ENCODE measurements at places on chromosomes 16 and 17. TPM values are rescaled to one million over a fixed set of nuclear protein-coding genes. Genes with fewer than 3 reads are reported as not detected.

- DNase-seq, result no peak
Observed at GRCh38 chr17:67372751-67373150, 4.3 kb upstream of the PITPNC1 start.

- no peak for DNase-seq
Observed at GRCh38 chr16:87570938-87571867, 31.1 kb upstream of the JPH3 start.

DNA sequence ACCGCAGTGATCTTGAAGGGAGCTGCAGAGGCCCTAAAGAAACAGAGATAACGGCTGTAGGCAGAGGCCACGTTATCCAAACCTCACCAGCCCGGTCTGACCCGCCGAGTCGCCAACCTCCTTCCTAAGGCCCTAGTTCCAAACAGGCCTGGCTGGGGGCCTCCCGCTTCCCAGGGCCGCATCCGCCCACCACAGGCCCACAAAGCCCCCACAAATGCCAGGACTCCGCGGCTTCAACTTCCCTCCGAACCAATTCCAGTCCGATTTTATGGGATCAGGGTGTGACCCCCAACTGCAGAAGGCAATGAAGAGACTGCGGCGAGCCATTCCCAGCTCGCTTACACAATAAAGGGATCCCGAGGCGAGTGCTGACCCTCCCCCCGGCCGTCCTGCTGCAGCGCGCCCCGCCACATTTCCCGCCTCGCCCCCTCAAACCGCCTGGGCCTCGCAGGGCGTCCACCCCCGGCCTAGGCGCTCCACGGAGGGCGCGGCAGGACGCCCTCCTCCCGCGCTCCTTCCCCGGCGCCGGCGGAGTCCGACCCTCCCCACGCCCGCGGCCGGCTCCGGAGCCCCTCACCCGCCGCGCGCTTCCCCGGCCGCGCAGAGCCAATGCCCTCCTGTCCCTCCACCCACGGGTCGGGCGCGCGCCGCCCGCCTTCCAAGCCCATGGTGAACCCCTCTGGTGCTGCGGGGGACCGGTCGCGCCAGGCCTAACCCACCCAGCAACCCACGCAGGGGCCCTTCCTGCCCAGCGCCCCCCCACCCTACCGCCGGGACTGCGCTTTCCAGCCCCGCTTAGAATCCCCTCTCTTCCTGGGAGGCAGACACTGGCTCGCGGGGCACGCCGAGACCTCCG lies 926 bp downstream of the MYH10 start:
- DNase-seq, result no peak

- DNase-seq, result no peak
Observed at GRCh38 chr16:22670551-22671041, 143.4 kb upstream of the HS3ST2 start.

- DNase-seq, result no peak
Observed at GRCh38 chr17:19381741-19382444, 3.6 kb downstream of the MAPK7 start.

DNA sequence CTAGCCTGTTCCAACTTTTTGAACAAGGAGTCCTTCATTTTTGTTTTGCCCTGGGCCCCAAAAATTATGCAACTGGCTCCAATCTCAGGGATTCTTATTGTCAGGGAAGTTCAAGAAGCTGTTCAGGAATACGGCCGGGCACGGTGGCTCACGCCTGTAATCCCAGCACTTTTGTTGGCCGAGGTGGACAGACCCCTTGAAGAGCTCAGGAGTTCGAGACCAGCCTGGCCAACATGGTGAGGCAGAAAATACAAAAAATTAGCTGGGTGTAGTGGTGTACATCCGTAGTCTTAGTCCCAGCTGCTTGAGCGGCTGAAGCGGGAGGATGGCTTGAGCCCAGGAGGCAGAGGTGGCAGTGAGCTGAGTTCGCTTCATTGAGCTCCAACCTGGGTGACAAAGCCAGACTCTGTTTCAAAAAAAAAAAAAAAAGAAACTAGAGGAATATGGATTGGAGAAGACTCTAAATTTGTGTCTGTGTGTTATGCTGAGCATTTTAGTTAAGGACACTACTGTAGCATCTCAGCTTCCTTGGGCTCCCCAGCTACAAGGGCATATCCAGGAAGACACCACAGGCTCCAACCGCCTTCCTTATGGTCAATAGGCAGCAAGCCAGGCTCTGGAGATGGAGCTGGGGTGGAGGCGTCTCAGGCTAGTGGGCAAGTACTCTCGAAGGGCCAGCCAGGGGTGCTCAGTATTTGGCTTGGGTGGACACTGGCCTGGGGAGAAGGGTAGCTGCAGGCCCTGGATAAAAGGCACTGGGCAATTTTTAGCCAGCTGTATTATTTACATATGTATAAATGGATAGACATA lies 56.8 kb upstream of the CREBBP start:
- no peak for DNase-seq

- no peak for DNase-seq
Observed at GRCh38 chr16:64626776-64627175, 495.1 kb downstream of the CDH11 start.

DNA sequence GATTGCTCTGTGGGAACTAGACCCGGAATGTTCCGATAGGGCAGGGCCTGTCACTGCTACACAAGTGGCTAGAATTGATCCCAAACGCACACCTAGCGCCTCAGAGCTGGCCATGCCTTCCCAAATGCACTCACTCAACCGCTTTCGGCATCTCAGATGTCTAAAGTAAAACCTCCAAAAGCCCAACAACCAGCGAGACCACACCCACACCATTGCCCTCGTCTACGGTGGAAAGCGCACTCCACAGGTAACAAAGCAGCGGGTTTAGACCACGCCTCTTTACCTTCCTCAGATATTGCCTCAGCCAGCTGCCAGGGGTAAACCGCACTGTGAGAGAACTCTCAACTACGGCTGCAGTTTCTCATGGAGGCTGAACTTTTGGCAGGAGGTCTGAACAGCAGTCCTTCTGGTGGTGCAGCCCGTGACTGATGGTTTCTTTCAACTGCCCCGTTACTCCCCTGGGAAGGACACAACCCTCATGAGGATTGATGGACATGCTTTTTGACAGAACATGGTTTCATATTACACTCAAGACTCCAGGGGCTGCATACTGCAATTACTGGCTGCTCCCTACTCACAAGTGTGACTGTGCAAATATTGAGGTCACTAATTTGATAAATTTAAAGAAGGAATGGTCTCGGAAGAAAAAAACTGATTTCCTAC lies 34.5 kb downstream of the USP7 start:
- DNase-seq, result no peak

GRCh38 chr17:49334744-49335512 lies 27.1 kb downstream of the ZNF652 start:
- no peak for DNase-seq

DNA sequence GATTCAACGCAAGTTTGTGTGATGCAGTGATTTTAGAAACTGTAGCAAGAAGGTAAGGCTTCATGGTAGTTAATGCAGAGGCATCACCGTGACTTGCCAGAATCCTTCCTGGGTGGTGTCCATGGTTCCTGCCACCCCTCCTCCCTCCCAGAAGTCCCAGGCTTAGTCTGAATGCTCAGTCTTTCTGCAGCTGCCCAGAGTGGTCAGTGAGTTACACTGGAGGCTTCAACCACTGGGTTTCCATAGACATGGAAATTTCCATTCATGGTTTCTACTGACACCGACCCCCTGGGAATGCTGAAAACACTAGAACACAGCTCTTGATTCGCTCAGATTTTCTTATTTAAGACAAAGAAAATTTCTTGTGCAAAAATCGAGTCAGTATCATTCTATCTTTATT lies 159.4 kb upstream of the HSBP1 start:
- no peak for DNase-seq

GRCh38 chr17:41223821-41224220 lies 2.6 kb upstream of the KRTAP9-2 start:
- DNase-seq, result no peak

GRCh38 chr17:78364436-78365281 lies 4.8 kb upstream of the SOCS3 start:
- no peak for DNase-seq

DNA sequence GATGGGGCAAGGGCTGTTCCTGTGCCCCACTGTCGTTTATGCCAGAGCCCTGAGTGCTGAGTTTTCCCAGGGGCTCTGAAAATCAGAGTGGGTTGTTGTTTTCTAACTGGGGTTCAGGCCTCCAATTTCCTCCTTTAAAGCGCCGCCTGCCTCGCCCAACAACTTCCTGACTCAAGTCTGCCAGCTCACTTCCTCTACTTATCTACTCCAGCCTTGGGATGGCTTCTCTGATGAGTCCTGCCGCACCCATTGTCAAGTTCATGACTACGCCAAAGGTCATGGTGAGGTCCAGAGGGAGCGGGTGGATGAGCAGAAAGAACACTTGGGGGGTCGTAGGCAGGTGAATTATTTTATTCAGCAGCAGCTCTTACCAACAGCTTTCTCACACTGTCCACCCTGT lies 104.7 kb downstream of the UTP18 start:
- DNase-seq, result no peak

DNA sequence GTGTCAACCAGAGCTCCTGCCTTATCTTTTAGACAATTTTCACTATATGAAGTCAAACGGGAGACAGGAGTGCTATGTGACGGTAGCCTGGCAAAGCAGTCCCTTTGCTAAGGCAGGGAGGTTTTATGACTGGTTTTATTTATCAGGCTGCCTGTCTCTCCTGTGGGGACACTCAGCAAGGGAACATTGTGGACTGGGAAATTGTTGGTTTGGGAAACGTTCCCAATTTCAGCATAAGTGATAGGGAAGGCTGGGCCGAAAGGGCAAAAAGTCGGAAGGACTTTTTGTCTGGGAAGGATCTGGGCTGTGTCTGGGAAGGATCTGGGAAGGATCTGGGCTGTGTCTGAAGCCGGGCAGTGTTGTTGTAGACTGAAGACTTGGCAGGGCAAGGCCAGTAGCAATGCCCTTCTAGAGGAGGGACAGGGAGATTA lies 211.2 kb downstream of the PARN start:
- DNase-seq, result no peak

- no peak for DNase-seq
Observed at GRCh38 chr16:2197765-2198164, 1.4 kb upstream of the CASKIN1 start.

GRCh38 chr16:29000019-29000418 lies 15.2 kb downstream of the LAT start:
- no peak for DNase-seq

DNA sequence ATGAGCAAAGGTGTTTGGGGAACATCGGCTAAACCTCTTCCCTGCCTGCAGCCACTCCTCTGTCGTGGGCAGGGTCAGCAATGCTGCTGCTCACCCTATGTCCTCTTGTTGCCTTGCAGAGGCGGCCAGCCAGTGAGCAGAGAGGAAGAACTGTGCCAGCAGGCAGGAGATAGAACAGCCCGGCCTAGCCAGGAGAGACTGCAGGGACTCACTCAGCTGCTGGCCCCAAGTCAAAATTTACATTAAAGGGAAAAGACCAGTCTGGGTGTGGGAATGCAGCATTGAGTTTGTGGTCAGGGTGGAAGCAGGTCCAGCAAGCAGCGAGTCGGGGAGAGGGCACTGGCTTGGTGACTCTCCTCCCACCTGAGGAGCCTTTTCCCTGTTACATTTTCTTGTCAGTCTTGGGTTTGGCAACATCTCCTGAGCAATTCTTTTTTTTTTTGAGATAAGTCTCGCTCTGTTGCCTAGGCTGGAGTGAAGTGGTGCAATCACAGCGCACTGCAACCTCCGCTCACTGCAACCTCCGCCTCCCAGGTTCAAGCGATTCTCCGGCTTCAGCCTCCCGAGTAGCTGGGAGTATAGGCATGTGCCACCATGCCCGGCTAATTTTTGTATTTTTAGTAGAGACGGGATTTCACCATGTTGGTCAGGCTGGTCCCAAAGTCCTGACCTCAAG lies 22.7 kb downstream of the LIG3 start:
- no peak for DNase-seq

DNA sequence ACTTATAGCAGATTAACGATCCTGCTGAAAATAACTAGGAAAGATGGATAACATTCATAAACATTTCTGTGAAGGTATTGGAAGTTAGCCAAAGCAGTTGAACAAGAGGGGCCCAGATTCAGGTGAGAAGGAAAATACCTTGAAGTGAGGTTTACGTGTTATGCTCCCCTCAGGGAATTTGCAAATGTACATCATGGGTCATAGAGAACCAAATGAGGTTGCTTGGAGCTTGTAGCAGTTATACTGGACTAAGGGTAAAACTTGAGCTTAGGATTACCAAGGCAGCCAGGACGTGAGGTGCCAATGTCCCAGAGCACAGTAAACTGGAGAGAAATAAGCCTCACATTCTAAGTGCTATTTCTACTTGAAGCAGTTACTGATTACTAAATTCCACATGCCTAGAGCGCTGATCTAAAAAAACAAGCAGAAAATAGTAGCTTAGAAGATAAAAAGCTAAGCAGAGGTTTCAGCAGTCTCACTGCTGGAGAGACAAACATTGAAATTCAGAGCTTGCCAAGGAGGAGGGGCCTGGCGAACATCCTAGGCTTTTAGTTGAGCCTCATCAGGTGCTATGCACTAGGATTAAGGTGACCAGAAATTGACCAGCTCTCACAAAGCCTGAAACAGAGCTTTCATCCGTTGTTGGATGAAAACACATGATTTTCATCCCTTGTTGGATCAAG lies 136.7 kb upstream of the FAM20A start:
- no peak for DNase-seq

- no peak for DNase-seq
Observed at GRCh38 chr17:50278526-50279180, 4.4 kb downstream of the TMEM92 start.

GRCh38 chr17:33704856-33705255 lies 411.8 kb upstream of the ASIC2 start:
- DNase-seq, result no peak

GRCh38 chr16:85431431-85432124 lies 181.5 kb upstream of the GSE1 start:
- no peak for DNase-seq

- peak; percentile 69 for DNase-seq
Observed at GRCh38 chr17:78759203-78759968, 22.7 kb downstream of the CYTH1 start.

The CHD9NB gene
- 0.25 TPM for total RNA-seq

The TAC4 gene
- not detected for total RNA-seq

The TBX4 gene
- total RNA-seq, result not detected

The NOG gene
- not detected for total RNA-seq

The ESRP2 gene
- total RNA-seq, result 0.34 TPM

The LRRC46 gene
- 0.64 TPM for total RNA-seq

The PRAC2 gene
- not detected for total RNA-seq

The TBC1D3 gene
- not detected for total RNA-seq

The HSPB9 gene
- not detected for total RNA-seq

The DPEP3 gene
- total RNA-seq, result not detected

The KRTAP17-1 gene
- total RNA-seq, result not detected

The TBC1D3I gene
- total RNA-seq, result 1.2 TPM

The SLC38A8 gene
- not detected for total RNA-seq

All from activated T-helper 2 cell treated with anti-CD3 and anti-CD28 coated beads, Interferon-gamma antibody, Interleukin-2, Interleukin-4, amounts not matched to agents 10 μg/mL and 5 μg/mL and 100 μg/mL, durations not matched to agents 14 hours and 24 hours and 36 hours (primary cell).